Smooth muscle cell of trachea (primary cell): ENCODE measurements at places on chromosomes 12 and 14. TPM values are rescaled to one million over a fixed set of nuclear protein-coding genes. Genes with fewer than 3 reads are reported as not detected.

The CRY1 gene
- total RNA-seq = 8.6 and 12.9 TPM in 2 replicates

The GPRC5A gene
- total RNA-seq = 3.1 and 10.3 TPM in 2 replicates

The PAX9 gene
- not detected in 2 replicates for total RNA-seq

The ZNF705A gene
- total RNA-seq = not detected in 2 replicates

The KRT3 gene
- total RNA-seq = not detected in 2 replicates

The TRHDE gene
- total RNA-seq = 26.5 and 42.5 TPM in 2 replicates

The MYO1H gene
- total RNA-seq = not detected in 2 replicates

The LHX5 gene
- not detected in 2 replicates for total RNA-seq

The OTOGL gene
- total RNA-seq = under 0.01 and 0.29 TPM in 2 replicates

The SERPINA12 gene
- total RNA-seq = not detected in 2 replicates

The ALX1 gene
- total RNA-seq = under 0.01 TPM in 1 of 2 replicates, not detected in the other

The OR4E2 gene
- not detected in 2 replicates for total RNA-seq

The IL22 gene
- total RNA-seq = not detected in 2 replicates

The TDRD9 gene
- 0.29 and 0.33 TPM in 2 replicates for total RNA-seq

The CEBPE gene
- not detected in 2 replicates for total RNA-seq

The P3H3 gene
- 121 and 150 TPM in 2 replicates for total RNA-seq

The KIF26A gene
- 0.15 and 0.33 TPM in 2 replicates for total RNA-seq

The SERPINA3 gene
- 0.15 and 3.5 TPM in 2 replicates for total RNA-seq

The ABCD2 gene
- 0.17 TPM in 1 of 2 replicates, not detected in the other for total RNA-seq

The ACSM4 gene
- not detected in 2 replicates for total RNA-seq

The CLEC9A gene
- total RNA-seq = not detected in 2 replicates
